Transverse colon (tissue), 4 donors: ENCODE measurements at places on chromosomes 12 and 14.

- no peak overlapping the region for H3K27ac ChIP-seq
- no peaks in the 10 kb centered on the region for H3K4me1 ChIP-seq
- no peak overlapping the region for H3K4me3 ChIP-seq
- no peak for DNase-seq
- H3K36me3 ChIP-seq, result no peaks in the 10 kb centered on the region
Observed at GRCh38 chr12:13135371-13136178, 32.1 kb upstream of the GSG1 start.

- H3K4me1 ChIP-seq, result no peaks in the 10 kb centered on the region
- H3K27ac ChIP-seq, result no peak overlapping the region
- no peaks in the 10 kb centered on the region for H3K36me3 ChIP-seq
- no peaks in the 10 kb centered on the region for H3K27me3 ChIP-seq
- no peak for DNase-seq
Observed at GRCh38 chr12:117452112-117452511, 90.7 kb upstream of the NOS1 start.

- no peak for DNase-seq
- H3K4me1 ChIP-seq, result no peaks in the 10 kb centered on the region
- no peaks in the 10 kb centered on the region for H3K36me3 ChIP-seq
- no peaks in the 10 kb centered on the region for H3K27me3 ChIP-seq
- no peak overlapping the region for H3K4me3 ChIP-seq
- no peak overlapping the region for H3K27ac ChIP-seq
Observed at GRCh38 chr14:42000450-42000849, 393.8 kb downstream of the LRFN5 start.

GRCh38 chr14:102993523-102993922 lies 63.8 kb downstream of the CDC42BPB start:
- H3K36me3 ChIP-seq, result no peaks in the 10 kb centered on the region
- DNase-seq, result peak; percentile 64
- H3K4me1 ChIP-seq, result peaks cover 7% of the 10 kb centered on the region
- H3K4me3 ChIP-seq, result no peak overlapping the region
- H3K27me3 ChIP-seq, result no peaks in the 10 kb centered on the region
- peak overlapping the region; percentile 86 for H3K27ac ChIP-seq

DNA sequence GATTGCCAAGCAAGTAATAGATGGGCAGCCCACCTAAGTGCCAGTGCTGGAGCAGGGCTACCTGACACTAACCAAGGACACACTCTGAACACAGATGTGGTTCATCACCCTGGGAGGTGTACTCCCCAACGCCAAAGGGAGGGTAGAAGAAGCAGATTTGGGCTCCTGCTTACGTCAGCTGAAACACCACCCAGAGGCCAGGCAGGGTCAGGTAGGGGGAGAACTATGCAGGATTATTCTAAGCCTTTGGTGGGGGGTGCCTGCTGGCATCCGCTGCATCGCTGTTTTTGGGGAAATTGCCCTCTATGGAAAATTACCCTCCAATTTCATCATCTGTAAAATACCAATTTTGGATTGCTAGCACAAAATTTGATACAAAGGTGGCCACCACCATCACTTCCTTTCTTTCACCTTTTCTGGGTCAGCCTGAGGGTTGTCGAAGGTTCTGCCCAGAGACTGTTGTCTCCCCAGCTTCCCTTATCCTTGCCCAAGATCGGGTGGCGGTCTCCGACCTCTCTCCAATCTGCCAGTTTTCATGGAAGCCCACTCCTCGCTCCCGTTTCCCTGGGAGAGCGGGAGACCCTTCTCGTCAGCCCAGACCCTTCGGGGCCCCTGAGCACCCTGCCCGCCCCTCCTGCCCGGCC lies 535 bp downstream of the BIN2 start:
- peak overlapping the region; percentile 67 for H3K27ac ChIP-seq
- peak overlapping the region; percentile 28 for H3K4me3 ChIP-seq
- no peaks in the 10 kb centered on the region for H3K27me3 ChIP-seq
- peak; percentile 53 for DNase-seq
- H3K4me1 ChIP-seq, result no peaks in the 10 kb centered on the region
- H3K36me3 ChIP-seq, result no peaks in the 10 kb centered on the region

GRCh38 chr14:33780035-33780434 lies 170.8 kb downstream of the EGLN3 start:
- no peak for DNase-seq
- no peak overlapping the region for H3K27ac ChIP-seq
- no peaks in the 10 kb centered on the region for H3K27me3 ChIP-seq
- H3K4me3 ChIP-seq, result no peak overlapping the region
- H3K4me1 ChIP-seq, result no peaks in the 10 kb centered on the region

DNA sequence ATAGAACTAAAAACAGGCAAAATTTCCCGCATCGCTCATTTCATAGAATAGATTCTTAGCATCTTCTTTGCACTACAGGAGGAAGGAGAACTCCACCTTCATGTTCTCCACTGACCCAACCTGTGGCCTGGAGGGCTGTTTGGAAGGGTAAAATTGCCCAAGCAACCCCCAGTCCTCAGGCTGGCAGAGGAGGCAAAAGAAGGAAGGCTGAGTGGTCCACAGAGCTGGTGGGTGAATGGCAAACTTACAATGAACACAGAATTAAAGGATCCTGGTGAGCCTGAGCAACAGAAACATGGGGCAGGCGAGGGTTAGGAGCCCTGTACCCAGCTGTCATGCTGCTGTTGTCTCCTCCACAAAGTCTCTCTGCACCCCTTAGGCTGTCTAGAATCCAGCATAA lies 25.1 kb downstream of the SENP1 start:
- no peak overlapping the region for H3K27ac ChIP-seq
- H3K4me1 ChIP-seq, result no peaks in the 10 kb centered on the region
- H3K4me3 ChIP-seq, result no peak overlapping the region

DNA sequence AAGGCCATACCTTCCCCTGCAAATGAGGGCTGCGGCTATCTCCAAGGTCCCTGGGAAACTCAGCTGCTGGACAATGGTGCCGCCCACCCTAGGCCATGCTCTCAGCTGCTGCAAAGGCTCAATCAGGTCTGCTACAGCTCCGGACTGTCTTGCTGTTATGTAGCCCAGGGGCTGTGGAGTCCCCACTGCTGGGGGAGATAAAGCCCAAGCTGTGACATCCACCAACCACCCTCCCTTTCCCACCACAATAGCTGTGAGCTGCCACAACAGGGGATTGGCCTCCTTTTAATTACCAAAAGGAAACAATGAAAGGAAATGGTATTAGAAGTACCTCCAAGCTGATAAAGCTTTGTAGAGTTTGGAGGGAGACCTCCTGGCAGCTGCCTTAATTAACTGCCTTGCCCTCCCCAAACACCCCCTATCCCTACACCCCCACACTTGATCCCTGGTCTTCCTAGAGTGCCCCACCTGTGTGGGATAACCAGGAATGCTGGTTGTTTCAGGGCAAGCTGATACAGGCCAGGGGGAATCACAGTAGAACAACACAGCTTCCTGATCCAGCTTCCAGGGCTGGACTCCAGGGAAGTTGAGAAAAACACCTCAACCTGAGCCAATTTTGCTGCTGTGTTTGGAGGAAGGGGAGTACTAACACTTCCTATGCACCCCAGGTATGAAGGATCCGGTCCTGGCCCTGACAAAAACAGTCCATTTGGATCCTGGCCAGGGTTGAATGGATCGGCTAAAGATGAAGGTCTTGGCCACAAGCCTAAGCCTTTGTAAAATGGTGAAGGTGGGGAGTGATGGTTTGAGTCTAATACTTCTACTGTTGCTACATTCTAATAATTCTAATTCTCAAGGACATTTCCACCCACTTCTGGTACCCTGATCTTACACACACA lies at the start of gene VWF:
Gene VWF (minus strand): TSS at position 260 of the 899 bp plus-strand sequence. CDS start 1,474 bp downstream, outside the sequence.
- no peaks in the 10 kb centered on the region for H3K36me3 ChIP-seq
- peak within 1 kb of the TSS; percentile 37 for H3K27ac ChIP-seq
- DNase-seq, result no peak

- H3K27me3 ChIP-seq, result no peaks in the 10 kb centered on the region
- no peaks in the 10 kb centered on the region for H3K4me1 ChIP-seq
- DNase-seq, result no peak
- H3K27ac ChIP-seq, result no peak overlapping the region
Observed at GRCh38 chr12:22266101-22266500, 68.4 kb downstream of the ST8SIA1 start.

GRCh38 chr14:73240816-73241480 lies 3.6 kb downstream of the PAPLN start:
- no peaks in the 10 kb centered on the region for H3K36me3 ChIP-seq
- peaks cover 37% of the 10 kb centered on the region for H3K27me3 ChIP-seq
- no peak for DNase-seq
- peaks cover 37% of the 10 kb centered on the region for H3K4me1 ChIP-seq
- no peak overlapping the region for H3K4me3 ChIP-seq
- H3K27ac ChIP-seq, result no peak overlapping the region

- H3K27ac ChIP-seq, result peak overlapping the region; percentile 68
- DNase-seq, result no peak
- H3K4me1 ChIP-seq, result peaks cover 36% of the 10 kb centered on the region
- no peaks in the 10 kb centered on the region for H3K27me3 ChIP-seq
- no peaks in the 10 kb centered on the region for H3K36me3 ChIP-seq
- no peak overlapping the region for H3K4me3 ChIP-seq
Observed at GRCh38 chr12:46661110-46661845, 164.5 kb downstream of the SLC38A4 start.

GRCh38 chr14:96067985-96068930 lies 29.1 kb downstream of the C14orf132 start:
- DNase-seq, result no peak
- H3K27ac ChIP-seq, result no peak overlapping the region
- H3K27me3 ChIP-seq, result no peaks in the 10 kb centered on the region
- no peak overlapping the region for H3K4me3 ChIP-seq
- H3K4me1 ChIP-seq, result no peaks in the 10 kb centered on the region
- H3K36me3 ChIP-seq, result no peaks in the 10 kb centered on the region

DNA sequence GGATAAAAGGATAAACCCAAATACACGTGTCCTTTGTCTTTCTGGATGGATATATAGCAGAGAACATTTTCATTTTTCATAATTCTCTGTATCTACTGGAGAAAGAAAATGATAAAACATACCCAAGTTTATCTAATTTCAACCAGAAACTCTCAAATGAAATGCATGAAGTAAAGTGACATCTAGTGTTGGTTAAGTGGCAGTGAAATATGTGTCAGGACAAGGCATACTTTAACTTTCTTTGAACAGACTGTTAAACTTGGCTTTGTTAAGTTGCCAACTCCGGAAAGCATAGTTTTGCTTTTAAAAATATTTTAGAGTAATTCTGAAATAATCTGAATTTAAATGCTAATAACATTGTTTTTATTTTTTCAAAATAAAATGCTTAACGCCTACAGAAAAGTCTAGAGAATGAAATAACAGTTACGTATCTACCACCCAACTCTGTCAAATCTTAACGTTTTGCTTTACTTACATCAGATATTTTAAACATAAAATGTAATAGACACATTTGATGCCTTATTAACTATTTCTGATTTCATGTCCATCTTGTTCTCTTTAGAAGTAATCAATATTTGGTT lies 25.2 kb upstream of the NTN4 start:
- no peak overlapping the region for H3K27ac ChIP-seq
- no peak overlapping the region for H3K4me3 ChIP-seq
- H3K4me1 ChIP-seq, result no peaks in the 10 kb centered on the region
- H3K27me3 ChIP-seq, result no peaks in the 10 kb centered on the region
- H3K36me3 ChIP-seq, result no peaks in the 10 kb centered on the region

- DNase-seq, result no peak
- no peaks in the 10 kb centered on the region for H3K36me3 ChIP-seq
- no peak overlapping the region for H3K4me3 ChIP-seq
- H3K27me3 ChIP-seq, result no peaks in the 10 kb centered on the region
Observed at GRCh38 chr12:102326982-102327381, 129.3 kb upstream of the PMCH start.

DNA sequence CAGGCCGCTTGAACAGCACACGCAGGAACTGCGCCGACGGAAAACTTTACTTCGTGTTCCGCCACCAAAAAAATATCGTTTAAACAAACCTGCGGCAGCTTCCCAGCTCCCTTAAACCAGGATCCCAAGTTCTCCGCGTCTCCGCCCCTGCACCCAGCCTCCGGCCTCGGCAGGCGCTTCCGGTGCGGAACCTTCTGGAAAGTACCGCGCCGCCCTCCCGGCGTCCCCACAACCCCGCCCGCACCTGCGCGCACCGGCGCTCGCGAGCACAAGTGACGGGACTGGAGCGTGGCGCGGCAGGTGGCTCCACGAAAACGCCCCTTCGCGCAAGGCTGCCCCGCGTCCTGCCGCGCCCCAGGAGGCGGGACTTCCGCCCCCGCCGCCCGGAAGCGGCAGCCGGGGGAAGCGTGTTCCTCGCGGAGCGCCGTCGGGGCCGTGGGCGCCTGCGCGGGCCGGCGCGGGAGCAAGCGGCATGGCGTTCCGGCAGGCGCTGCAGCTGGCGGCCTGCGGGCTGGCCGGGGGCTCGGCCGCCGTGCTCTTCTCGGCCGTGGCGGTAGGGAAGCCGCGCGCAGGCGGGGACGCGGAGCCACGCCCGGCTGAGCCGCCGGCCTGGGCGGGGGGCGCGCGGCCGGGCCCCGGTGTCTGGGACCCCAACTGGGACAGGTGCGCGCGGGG lies at the start of gene PGAM5:
Gene PGAM5 (plus strand): TSS at position 438 of the 675 bp plus-strand sequence. CDS start 35 bp downstream, at position 473.
- no peaks in the 10 kb centered on the region for H3K36me3 ChIP-seq
- peak within 1 kb of the TSS; percentile 94 for H3K4me3 ChIP-seq
- DNase-seq, result peak; percentile 93

- DNase-seq, result no peak
- H3K36me3 ChIP-seq, result no peaks in the 10 kb centered on the region
- H3K4me1 ChIP-seq, result no peaks in the 10 kb centered on the region
- H3K27ac ChIP-seq, result no peak overlapping the region
- no peak overlapping the region for H3K4me3 ChIP-seq
Observed at GRCh38 chr14:86935241-86935885, 1057.6 kb downstream of the GALC start.

DNA sequence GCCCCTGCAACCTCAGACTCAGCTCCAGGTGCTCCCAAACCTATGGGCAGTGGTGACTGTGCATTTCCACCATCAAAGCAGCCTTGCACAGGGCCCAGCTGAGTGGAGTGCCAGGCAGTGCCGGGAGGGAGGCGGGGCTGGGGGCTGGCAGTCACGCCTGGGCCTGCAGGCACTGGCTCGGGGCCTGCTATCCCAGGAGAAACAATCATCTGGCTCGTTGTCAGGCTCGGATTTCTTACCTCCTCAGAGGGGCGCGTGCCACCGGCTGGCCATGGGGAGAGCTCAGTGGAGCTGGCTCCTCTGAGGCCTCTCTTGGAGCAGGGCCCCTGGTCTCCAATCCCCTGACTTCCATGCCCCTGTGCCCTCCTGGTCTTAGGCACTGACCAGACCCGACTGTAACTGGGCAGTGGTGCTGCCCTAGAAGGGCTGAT lies 20.2 kb upstream of the PPP1R13B start:
- no peak overlapping the region for H3K4me3 ChIP-seq
- no peaks in the 10 kb centered on the region for H3K27me3 ChIP-seq
- peak; percentile 38 for DNase-seq
- H3K4me1 ChIP-seq, result peaks cover 3% of the 10 kb centered on the region
- no peak overlapping the region for H3K27ac ChIP-seq
- no peaks in the 10 kb centered on the region for H3K36me3 ChIP-seq

DNA sequence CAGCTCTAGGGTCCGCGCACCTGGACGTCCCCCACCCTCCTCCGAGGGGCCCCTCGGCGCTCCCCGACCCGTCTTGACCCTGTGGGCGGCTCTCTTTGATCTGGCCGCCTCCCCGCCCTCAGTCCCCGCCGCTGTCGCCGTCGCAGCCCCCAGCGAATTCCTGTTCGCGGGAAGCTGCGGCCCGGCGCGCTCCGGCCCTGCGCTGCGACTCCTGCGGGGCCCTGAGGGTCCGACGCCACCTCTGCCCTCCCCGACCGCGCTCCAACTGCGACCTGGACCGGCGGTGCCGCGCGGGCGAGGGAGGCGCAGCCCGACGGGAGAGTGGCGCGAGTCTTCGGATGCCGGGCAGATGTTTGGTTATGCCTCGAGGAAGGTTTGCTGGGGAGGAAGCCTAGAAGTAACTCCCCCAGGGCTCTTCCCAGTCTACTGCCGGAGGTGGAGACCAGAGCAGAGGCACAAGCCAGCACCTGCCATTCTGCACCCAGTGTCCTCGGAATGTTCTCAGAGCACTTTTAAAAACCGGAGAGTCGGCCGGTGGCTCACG lies 440 bp upstream of the ISM2 start:
- no peaks in the 10 kb centered on the region for H3K4me1 ChIP-seq
- no peak overlapping the region for H3K27ac ChIP-seq
- H3K27me3 ChIP-seq, result peaks cover 39% of the 10 kb centered on the region
- no peaks in the 10 kb centered on the region for H3K36me3 ChIP-seq
- H3K4me3 ChIP-seq, result peak overlapping the region; percentile 45
